ENCODE measurements at places on chromosomes 1 and 21.

DNA sequence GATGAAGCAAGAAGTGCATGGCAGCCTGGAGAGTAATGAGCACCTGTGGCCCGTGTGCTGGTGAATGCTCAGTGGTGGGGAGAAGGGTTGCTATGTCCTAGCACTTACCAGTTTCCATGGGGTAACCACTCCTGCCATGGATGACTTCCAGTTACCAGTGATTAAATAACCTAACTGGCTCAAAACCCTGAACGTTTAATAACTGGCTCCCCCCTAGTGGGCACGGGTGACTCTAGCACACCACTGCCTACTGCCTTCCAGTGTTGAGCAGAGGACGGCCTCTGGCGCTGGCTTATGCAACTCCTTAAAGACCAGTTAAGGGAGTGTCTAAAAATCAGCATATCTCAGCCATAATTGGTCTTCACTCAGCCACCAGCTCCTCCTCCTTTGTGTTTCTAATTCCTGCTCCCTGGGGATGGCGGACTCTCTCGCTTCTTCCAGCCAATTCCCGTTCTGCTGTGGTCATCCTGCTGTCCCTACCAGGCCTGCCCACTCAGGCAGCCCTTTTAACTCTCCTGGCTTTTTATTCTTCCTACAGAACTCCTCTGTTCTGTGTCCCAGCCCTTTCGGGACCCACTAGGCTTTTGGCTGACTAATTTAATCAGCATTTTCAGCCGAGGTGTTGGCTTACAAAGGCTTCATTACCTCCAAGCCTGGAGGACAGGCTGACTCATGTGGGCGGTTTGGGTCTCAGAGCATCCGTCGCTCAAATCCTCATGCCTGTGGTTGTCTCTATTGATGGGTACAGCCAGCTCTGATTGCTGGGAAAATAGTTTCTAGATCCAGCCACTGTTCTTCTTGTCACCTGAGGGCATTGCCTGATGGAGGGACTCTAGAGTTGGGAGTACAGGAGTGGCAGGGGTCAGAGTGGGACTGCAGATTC, 332.4 kb downstream of the CAMTA1 start:
- DNase-seq: no peak

DNA sequence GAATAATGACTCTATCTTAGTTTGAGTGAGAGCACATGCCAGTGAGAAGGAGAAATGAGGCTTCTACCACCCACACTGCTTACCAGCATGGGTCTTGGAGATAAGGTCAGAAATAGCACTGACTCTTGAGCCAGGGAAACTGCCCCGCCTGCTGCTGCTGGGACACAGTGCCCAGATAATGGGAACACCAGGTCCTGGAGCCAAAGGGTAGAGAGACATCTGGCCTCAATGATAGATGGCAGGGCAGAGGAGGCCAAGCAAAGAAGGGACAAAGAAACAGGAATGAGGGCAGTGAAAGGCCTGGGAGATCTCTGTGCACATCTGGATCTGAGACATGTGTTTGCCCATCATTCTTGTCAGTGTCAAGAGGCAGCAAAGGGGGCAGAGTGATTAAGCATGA, 97.4 kb downstream of the MIS18A start:
- no peak for DNase-seq

DNA sequence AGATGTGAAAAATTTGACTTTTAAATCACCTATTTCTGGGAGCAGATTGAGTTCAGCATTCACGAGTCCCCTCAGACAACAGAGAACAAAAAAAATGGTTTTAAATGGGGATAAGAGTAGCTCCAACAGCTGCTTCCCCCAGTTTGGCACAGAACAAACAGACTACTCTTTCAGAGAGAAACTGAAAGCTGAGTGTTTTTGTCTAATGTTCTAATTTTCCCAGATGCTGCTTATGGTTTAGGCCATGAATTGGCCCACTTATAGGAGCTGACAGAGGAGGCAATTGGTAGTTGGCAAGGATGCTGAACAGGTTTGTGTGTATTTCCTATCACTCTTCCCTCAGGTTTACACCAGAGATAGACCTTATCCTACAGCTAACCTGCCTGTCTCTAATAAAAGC, 1637.4 kb upstream of the PRMT6 start:
- DNase-seq: no peak

GRCh38 chr1:194624833-194625232, 1438.4 kb upstream of the B3GALT2 start:
- no peak for DNase-seq

DNA sequence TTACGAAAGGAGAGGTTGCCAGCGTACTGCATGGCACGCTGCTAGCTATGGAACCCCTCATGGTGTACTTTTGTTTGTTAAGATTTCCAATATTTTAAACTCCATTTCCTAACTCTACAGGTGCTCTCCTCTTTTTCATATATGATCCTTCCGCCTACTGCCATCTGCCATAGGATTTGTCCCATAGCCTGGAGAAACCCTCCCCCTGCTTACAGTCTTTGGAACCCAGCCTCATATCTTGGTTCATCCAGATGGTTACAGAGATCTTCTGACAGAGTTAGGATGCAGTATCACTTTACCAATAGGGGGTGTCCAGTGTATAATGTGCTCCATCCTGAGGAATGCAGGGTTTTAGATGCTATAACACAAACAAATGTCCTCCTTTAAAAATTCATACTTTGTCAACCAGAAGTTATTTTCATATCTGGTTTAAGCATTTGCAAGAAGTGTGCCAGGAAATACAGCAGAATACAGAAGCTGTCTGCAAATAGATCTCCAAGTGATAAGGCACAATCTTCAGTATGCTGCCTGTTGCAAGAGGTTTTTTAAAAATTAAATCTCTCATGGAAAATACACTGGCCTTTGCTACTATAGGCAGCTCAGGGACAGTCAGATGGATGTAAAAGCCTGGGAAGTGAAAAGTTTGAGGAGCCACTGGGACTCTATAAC, 377.8 kb downstream of the KCNH1 start:
- no peak for DNase-seq

DNA sequence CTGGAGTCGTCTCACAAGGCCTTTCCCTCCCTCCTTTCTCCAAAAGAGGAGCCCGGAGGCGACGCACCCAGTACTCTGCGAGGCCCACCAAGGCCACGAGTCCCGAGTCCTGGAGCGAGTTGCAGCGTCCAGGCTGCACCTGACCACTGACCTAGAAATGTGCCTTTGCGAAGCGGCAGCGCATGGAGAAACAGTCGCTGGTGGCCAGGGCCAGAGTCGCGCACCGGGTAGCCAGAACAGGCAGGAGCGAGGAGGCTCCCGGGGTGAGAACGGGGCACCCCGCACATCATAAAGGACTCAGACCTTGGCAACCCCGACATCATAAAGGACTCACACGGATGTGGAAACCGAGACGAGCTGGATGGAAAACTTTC, 318.4 kb downstream of the FAM72C start:
- DNase-seq: no peak

DNA sequence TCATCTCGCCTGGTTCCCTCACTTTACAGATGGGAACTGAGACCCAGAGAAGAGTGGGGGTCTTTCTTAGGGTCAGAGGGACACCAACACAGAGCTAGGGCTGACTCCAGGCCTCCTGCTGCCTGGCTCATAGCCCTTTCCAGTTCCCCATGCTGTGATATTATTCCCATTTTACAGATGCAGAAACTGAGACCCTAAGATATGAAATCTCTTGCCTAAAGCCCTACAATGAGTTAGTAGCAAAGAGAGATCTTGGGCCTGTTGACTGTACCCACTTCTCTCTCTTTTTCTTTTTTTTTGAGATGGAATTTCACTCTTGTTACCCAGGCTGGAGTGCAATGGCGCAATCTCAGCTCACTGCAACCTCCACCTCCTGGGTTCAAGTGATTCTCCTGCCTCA, 49.9 kb downstream of the SLC9A1 start:
- no peak for DNase-seq

DNA sequence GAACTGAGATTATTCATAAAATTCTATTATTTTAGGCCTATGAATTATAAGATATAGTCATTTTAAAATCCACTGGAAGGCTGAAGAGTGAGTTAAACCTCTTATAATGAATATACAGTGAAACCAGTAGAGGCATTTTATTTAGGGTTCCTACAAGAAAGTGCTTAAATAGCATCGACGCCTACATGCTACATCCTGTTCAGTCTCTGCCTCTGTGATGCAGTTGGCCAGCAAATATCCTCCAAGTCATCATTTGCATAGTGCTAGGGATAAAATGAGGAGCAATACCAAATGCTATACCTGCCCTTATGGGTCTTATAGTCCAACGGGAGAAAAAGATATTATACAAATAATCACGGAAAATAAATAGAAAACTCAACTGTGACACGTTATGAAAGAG, 59.6 kb downstream of the EDEM3 start:
- no peak for DNase-seq

DNA sequence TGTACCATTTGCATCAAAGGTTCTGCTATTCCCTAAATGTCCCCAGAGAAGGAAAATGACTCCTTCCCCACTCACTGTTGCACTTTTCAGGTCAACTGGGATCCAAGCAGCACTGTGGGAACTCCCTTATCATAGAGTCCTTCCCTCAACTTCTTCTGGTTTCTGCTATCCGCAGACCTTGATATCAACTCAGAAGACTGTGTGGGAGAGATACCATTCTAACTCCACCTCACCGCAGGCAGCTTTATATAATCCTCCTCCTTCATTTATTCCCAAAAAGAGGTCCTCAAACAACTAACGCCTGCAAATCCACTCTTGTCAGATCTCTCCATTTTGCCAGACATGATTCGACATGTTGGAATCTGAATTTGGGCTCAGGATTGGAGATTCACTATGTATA, 27.3 kb downstream of the LHX9 start:
- DNase-seq: no peak

GRCh38 chr1:107110326-107110725, 30.5 kb upstream of the NTNG1 start:
- no peak for DNase-seq

DNA sequence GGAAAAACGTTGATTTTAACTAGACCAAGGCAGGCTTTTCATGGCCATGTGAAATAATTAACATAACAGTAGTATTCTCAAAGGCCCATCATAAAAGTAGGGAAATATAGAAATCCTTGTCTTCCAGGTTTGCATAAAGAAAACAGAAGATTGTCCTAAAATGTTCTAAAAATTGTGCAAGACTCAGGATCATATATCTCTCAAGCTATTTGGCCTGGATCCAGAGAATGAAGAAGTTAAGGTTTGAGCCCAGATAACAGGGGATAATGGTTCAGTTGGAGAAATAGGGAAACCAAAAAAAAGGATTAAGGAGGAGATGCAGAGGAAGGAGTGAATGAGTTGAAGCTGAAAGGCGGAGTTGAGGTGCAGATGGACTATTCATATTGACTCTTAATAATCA, 555.5 kb upstream of the NR5A2 start:
- DNase-seq: no peak

- no peak for DNase-seq
Measured at GRCh38 chr1:216330262-216330661, 93.0 kb downstream of the USH2A start.

- DNase-seq: no peak
Measured at GRCh38 chr1:47238935-47239592, 7.0 kb upstream of the TAL1 start.

DNA sequence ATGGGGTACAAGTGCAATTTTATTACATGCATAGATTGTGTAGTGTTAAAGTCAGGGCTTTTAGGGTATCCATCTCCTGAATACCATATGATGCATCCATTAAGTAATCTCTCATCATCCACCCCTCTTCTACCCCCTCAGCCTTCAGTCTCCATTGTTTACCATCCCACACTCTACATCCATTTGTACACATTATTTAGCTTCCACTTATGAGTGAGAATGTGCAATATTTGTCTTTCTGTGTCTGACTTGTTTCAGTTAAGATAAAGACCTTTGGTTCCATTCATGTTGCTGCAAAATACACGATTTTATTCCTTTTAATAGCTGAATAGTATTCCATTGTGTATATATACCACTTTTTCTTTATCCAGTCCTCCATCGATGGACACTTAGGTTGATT, 222.5 kb upstream of the USP24 start:
- DNase-seq: no peak

DNA sequence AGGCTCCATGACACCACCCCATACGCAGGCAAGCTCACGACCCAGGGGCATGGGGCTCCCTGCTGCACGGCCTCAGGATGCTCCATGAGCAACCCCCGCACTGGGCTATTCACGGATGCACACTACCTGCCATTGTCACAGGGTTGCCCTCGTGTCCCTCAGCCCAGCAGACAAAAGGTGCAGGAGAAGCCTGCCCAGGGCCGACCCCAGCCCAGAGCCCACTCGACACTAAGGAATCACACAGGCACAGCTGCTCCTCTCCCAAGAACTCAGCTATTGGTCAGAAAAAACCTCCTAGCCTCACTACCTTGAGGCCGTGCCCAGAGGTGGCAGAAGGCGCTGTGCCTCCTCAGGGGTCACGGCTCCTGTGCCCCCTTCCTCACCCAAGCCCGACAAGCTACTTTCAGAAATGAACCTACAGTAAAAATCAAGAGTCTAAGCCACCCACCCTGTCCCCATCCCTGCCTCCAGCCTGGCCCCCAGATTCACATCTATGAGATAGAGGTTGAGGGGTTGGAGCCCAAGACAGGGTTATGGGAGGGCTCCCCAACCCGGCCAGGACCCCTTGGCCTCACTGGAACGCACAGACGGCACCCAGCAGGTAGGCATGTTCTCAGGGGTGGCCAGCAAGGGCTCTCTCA, 6.4 kb upstream of the SPATC1L start:
- DNase-seq: no peak

DNA sequence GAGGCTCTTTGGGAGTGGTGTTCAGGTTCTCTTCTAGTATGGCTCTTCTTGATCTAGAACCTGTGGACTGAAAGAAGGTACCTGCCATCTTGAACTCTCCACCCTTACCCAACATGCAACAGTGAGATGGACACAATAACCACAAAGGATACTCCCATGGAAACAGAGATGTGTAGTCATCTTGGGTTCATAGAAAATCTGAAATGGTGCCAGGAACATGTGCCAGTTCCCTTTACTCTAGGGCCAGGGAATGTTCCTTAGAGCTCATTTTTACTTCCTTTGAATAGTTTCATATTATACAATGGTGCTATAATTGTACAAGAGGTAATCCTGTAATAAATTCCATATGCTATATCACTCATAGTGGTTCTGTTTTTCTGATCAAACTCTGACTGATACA, 13.2 kb upstream of the SCYL3 start:
- no peak for DNase-seq

GRCh38 chr1:43232074-43232473, 37.7 kb upstream of the TMEM125 start:
- DNase-seq: no peak

GRCh38 chr1:163758977-163759670, 437.4 kb downstream of the NUF2 start:
- no peak for DNase-seq

- DNase-seq: no peak
Measured at GRCh38 chr21:35895598-35895997, 164.7 kb downstream of the SETD4 start.

Measured in activated CD8-positive, alpha-beta memory T cell treated with anti-CD3 and anti-CD28 coated beads, Interleukin-2, amount 50 U/mL, for 4 hours (primary cell).